ENCODE measurements at places on chromosomes 12 and 14.

DNA sequence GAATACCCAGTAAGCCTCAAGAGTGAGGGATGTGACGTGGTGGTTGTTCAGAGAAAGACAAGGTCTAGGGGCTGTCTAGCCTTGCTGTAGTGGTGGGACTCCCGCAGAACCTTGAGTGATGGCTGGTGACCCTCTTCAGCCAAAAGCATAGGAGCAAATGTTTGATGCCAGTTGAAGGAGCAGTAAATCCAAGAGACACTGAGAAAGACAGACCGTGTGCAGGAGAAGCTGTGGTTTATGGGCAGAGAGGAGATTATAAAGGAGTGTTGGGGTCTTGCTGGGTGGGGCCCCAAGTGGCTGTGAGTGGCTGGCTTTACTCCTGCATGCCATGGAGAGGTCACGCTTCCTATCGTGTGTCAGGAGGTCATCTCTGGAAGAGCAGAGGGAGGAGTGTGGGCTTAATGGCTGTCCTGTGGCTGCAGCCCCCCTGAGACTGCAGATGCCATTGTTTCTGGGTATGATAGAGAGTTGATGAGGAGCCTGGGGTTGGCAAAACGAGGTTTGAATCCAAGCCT is 152.0 kb upstream of the CCND2 start:
- DNase-seq: no peak

DNA sequence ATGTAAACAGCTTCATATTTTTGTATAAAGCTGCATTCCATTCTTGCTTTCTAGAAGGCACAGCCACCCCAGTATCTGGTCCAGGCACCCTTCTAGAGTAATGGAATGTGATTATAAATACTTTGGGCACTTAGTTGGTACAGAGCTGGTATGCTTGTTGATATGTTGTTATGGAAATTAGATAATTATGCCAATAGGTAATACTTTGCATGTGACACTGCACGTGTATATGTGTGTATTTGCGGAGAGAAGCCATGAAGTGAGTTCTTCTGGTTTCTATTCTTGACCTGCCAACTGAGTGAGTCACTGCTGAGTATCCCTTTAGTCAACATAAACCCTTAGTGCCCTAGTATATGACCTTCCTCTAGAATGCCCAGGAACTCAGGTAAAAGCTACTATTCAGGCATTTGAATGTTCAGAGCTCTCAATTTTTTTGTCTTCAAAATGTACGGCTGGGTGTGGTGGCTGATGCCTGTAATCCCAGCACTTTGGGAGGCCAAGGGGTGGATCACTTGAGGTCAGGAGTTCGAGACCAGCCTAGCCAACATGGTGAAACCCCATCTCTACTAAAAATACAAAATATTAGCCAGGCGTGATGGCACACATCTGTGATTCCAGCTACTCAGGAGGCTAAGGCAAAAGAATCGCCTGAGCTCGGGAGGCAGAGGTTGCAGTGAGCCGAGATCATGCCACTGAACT is 6.2 kb upstream of the TCP11L2 start:
- DNase-seq: peak; percentile 86

DNA sequence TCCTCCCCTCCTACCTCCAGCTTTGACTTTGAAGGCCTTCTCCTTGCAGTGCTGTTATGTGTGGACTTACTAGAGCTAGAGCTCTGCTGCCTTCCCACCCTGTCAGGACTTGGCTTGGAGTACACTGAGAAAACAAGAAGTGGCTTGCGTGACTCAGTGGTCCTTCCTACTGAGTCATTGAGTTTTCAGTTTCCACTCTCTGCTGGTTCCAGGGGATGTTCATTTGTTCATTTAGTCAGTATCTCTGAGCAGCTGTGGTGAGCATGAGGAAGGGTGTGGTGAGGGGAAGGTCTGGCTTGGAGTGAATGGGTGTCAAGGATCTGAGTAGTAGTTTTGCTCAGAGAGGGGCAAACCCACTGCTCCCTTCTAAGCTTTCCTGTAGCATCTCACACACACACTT is 17.2 kb upstream of the ELK3 start:
- peak; percentile 79 for DNase-seq

- DNase-seq: no peak
Observed at GRCh38 chr12:57894399-57895292, 46.7 kb upstream of the ATP23 start.

DNA sequence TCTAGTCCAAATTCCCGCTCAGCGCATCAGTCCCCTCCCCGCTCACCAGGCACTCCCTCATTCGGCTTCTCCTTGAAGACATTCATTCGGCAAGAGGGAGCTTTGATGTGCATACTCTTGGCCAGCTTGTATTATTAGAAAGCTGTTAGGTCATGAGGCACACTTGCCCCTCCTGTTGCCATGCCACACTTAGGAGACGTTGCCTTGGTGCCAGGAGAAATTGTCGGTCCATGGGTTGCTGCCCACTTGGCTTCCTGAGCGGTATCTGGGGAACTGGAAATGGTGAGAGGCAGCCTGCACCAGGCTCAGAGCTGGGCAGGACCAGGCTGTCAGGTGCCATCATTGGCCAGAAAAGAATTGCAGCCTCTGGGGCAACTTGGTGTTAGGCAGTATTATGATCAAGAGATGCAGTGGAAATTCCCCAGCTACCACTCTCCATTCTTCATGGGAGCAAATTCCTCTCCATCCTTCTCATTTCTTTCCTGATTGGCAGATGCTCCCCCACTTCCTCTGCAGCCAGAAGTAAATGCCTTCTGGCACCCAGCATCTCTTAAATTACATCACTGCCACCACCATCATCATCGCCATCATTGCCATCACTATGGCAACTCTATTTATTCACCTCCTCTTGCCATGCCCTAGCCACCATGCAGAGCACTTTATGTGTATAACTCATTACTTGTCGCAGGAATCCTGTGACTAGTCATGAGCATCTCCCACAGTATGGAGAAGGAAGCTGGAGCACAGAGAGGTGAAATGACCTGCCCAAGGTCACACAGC is 12.4 kb downstream of the CABP1 start:
- DNase-seq: no peak

- DNase-seq: no peak
Observed at GRCh38 chr12:28425526-28425925, 235.3 kb downstream of the CCDC91 start.

DNA sequence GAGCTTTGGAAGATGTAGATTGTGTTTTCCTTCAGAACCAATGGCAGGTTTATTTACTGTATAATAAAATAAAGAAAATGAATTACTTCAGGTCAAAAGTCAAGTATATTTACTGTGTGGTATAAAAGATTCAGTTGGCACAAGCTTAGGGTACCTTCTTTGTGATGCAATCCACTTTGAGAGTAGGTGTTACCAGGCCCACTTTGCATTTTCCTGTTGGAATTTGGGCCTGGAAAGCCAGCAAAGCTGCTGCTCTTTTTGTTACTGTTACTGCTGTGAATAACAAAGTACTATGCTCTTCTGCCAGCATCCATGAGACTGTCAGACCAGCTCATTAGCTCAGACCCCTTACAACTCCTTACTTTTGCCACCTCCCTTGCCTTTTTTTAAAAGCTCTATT is 649.0 kb upstream of the SEL1L start:
- no peak for DNase-seq

DNA sequence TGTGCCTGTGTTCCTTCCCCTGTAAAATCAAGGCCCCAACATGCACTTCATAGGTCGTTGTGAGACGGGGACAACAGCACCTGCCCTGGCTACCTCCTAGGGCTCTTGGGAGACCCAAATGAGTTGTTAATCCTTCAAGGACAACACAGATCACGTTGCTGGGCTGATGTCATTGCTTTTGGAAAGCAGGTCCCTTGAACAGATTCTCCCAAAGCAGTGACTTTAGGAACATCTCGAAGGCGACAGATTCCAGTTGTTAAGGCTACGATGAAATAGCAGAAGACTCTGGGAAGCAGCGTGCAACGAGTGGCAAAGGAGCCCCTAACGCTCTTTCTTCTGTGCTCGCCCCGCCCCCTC is 26.2 kb upstream of the MAP1LC3B2 start:
- DNase-seq: no peak

- DNase-seq: peak; percentile 42
Observed at GRCh38 chr12:119115296-119115905, 63.3 kb upstream of the HSPB8 start.

- DNase-seq: no peak
Observed at GRCh38 chr12:108879615-108880254, at the start of gene DAO. TSS of gene DAO (plus strand) at chr12:108880092. CDS start at chr12:108885007, 4,915 bp downstream.

GRCh38 chr12:47942614-47943225 is 20.7 kb upstream of the TMEM106C start:
- no peak for DNase-seq

DNA sequence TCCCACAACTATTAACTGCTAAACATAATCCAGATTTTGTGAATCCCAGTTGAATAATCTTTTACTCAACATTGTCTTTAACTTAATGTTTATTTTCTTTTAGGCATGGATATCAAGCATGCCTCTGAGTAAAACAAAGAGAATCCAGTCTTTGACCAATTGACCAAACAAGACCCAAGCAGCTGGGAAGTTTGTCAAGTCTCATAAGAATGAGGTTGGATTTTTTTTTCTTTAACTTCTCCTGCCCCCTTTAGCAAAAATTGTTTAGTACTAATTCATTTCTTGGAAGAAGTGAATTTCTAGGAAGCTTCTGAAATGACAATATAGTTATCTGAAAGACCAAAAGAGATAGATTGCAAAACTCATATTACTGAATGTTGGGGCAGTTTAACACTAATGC is 89.9 kb downstream of the OTOGL start:
- DNase-seq: peak; percentile 93

GRCh38 chr12:122949816-122950675 is 16.2 kb downstream of the ABCB9 start:
- no peak for DNase-seq

- peak; percentile 47 for DNase-seq
Observed at GRCh38 chr14:91228112-91229004, 16.1 kb downstream of the GPR68 start.

- no peak for DNase-seq
Observed at GRCh38 chr12:4856596-4856995, 53.1 kb upstream of the KCNA1 start.

Measured in fibroblast of skin of back (primary cell).